ENCODE measurements at places on chromosomes 12 and 14.
A peak's percentile ranks its signal among the peaks of the same experiment; 100 is the strongest.

DNA sequence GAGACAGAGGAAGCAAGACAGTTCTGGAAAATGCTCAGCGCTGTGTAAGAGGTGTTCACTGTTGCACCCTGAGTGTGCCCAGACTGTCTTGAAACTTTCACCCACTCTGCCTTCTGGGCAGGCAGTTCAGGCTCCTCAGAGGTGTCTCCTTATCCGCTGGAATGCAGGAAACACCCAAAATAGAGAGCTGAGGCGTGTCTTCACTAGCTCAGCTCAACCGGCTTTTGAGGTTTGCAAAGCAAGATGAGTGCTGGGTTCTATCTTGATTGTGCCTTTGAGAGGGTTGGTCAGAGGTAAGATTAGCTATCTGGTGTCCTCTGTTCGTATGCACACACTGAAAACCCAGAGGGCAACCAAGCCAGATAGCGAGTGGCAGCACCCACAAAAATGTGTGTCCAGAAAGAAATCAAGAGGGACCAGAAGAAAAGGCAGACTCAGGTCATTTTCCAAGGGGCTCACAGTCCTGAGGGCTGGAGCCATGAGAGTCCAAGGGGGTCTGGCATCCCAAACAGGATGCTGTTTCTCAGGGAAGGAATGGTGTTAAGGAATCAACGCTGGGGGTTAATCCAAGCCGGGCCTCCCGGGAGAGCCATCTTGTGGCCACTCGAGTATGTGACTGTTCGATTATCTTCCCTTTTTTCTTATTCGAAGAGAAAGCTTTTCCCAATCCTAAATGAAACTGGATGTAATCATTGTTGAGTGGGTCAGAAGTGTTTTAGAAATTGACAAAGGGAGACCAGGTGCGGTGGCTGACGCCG is 47.1 kb downstream of the TBX3 start:
- DNase-seq = no peak

DNA sequence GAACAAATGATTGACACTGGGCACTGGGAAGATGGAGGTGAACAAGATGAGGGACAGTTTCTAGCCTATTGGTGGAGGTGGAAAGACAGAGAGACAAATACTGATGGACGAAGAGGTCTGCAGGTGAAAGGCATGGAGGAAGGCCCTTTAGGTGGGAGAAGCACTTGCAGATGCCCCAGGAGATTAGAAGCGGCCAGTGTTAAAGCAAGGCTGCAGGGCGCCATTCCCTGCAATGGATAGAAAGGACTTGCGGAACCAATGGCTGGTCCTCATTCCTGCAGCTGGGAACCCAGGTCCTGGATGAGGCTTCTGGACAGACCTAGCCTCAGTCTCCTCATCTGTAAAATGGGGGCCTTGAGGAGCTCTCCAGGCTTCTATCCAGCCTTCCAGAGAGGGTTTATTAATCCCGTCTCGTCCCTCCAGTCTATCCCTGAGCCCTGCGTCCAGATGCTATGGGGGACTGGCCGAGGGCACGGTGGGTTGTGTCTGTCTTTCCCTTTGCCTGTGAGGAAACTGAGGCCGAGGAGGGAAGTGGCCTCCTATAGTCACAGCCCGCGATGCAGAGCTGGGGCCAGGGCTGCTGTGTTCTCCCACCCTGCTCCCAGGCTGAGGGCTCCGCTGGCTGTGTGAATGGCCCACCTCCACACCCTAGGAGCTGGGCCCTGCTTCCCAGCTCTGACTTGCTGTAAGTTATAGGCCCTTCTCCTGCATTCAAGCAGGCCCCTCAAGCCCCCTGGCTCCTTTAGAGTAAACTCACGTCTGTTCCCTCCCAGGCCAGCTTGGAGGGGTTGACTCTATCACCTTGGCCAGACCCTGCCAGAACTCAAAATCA is 33.0 kb downstream of the CYP46A1 start:
- DNase-seq = no peak

- peak; percentile 63 for DNase-seq
Observed at GRCh38 chr12:88553941-88554658, 26.2 kb downstream of the KITLG start.

GRCh38 chr12:131527736-131528135 is 183.2 kb upstream of the SFSWAP start:
- no peak for DNase-seq

- peak; percentile 97 for DNase-seq
Observed at GRCh38 chr12:49232940-49233841, 31.7 kb upstream of the TUBA1C start.

Data from NCI-H1417 (cell line).